ENCODE measurements at places on chromosomes 3 and 15. TPM values are rescaled to one million over a fixed set of nuclear protein-coding genes. Genes with fewer than 3 reads are reported as not detected.

DNA sequence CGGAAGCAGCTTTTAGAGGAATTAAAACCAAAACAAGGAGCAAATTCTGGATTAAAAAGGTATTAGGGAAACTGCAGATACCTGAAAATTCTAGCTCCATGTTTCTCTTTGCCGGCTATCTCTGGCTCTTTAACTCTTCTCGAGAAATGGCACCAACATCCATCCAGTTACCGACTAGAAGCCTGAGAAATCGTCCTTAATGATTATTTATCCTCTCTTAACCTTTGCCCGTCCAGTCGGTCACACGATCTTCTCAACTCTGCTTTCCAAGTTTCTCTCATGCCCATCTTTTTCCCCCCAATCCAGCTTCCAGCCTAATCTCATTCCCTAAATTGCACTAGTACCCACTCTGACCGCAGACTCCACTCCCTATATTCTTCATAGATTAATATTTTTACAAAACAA, 596 bp upstream of the SGO1 start:
- DNase-seq, result no peak
- no peaks in the 10 kb centered on the region for H3K27me3 ChIP-seq
- no peaks in the 10 kb centered on the region for H3K4me1 ChIP-seq
- H3K36me3 ChIP-seq, result peaks cover 12% of the 10 kb centered on the region

DNA sequence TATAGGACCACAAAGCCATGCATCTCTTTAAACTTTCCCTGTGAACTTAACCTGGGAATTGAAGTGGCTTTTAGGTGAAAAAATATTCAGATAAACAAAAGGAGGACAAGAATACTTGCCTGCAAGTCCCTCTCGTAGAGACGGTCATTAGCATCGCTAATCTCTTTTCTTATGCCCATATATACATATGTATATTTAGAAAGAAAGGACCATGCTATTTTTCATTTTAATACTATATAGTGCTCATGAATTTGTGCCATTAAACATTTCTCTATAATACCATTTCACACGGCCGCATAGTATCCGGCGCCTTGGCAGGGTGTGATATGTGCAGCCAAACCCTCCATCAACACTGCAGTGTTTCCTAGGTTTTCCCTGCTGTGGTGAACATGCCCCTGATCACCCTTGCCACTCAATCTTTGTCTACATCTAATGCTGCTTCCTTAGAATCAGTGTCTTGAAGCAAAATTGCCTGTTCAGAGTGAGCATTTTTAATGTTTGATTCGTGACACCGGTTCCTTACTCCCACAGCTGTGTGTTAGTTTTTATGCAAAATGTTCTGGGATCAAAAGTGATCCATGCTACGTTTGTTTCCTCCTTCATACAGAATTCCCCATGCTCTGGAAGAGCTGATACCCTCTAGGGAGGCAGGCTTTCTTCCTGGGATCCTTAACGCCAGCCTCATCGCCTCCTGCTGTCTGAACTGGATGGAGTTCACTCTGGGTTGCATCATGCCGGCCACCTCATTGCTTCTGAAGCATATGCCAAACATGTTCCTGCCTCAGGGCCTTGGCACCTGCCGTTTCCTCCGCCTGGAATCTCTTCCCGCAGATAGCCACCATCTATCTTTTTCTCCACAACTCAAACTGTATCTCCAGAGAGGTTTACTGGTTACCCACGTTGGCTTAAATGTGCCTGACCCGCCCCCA, 118.1 kb downstream of the FBLN2 start:
- no peak overlapping the region for H3K27ac ChIP-seq
- no peak overlapping the region for H3K4me3 ChIP-seq
- DNase-seq, result no peak
- H3K27me3 ChIP-seq, result peaks cover 2% of the 10 kb centered on the region
- no peaks in the 10 kb centered on the region for H3K36me3 ChIP-seq

DNA sequence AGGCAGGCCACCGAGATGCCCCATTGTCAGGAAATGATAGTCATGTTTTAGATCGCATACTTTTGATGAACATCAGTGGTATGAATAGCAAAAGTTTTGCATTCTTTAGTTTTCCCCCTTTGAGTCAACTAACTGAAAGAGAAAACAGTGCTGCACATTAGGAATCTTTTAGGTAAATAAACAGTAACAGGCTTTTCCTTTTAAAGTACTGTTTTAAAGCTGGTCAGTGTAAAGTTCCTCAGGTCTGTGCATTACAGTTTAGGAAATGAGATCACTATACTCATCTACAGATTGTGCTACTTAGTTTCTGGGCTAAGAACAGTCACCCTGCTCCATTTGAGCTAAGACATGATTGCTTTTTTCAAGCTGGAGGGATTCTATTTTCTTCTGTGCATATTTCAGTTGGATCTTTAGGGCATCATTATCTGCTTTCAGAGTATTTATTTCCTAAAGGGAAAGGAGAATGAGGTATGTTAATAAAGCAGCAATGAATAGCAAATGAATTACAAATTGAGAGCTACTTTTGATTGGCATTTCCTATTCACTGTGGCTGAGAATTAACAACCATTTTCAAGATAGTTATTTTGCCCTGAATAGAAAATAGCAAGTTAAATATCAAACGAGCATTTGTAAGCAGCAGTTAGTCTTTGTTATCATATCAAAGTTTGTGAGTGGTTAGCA, 36.5 kb downstream of the FAM98B start:
- DNase-seq, result no peak
- H3K27ac ChIP-seq, result peak overlapping the region; percentile 66
- H3K27me3 ChIP-seq, result no peaks in the 10 kb centered on the region
- peaks cover 64% of the 10 kb centered on the region for H3K4me1 ChIP-seq
- H3K36me3 ChIP-seq, result peaks cover 59% of the 10 kb centered on the region

- peak overlapping the region; percentile 8 for H3K27ac ChIP-seq
- no peak overlapping the region for H3K4me3 ChIP-seq
- peaks cover 69% of the 10 kb centered on the region for H3K36me3 ChIP-seq
- H3K27me3 ChIP-seq, result no peaks in the 10 kb centered on the region
These were observed 48.5 kb downstream of the KATNBL1 start for GRCh38 chr15:34161329-34161963.

DNA sequence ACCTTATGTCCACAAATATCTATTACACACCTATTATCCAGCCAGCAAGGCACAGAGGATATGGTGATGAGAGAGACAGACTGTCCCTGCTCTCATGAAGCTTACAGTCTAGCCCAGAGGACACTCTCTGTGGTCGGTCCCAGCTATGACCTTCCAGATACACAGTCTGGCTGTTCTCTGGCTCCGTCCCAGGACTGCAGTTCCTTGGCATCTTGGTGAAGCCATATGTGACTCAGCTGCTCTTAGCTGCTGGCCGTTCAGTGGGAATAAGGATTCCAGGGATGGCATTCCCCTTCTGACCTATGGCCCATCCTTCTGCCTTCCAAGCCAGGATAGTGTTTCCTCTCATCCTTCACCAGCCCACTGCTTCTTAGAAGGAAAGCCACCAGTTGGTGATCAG, 30.8 kb downstream of the MEX3B start:
- H3K4me3 ChIP-seq, result no peak overlapping the region
- H3K27ac ChIP-seq, result no peak overlapping the region
- H3K27me3 ChIP-seq, result peaks cover 2% of the 10 kb centered on the region
- no peaks in the 10 kb centered on the region for H3K4me1 ChIP-seq
- DNase-seq, result no peak
- no peaks in the 10 kb centered on the region for H3K36me3 ChIP-seq

GRCh38 chr3:15812183-15812582, 14.4 kb upstream of the ANKRD28 start:
- peaks cover 10% of the 10 kb centered on the region for H3K36me3 ChIP-seq
- H3K27ac ChIP-seq, result no peak overlapping the region
- no peaks in the 10 kb centered on the region for H3K27me3 ChIP-seq
- peaks cover 64% of the 10 kb centered on the region for H3K4me1 ChIP-seq
- no peak for DNase-seq
- no peak overlapping the region for H3K4me3 ChIP-seq

DNA sequence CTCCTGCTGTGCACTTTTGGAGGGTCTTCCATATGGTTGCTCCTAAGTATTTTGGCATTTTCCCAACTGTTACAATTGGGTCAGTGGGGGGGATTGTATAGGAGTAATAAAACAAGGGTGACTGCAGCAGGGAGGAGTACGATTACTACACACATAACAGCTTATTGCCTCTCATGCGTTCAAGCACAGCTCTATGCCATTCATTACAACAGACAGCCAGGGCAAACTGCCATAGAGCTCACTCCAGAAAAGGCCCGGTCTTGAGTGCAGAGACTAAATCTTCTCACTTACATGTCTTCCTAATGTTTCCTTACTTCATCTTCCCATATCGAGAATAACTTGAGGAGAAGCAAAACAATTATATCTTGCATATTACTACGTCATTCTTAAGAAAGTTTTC, 1.4 kb upstream of the CHMP2B start:
- H3K4me3 ChIP-seq, result peak overlapping the region; percentile 78
- peak overlapping the region; percentile 20 for H3K27ac ChIP-seq
- peaks cover 23% of the 10 kb centered on the region for H3K27me3 ChIP-seq
- DNase-seq, result no peak

PLXNB1 gene
- total RNA-seq, result 7.0 TPM

DNA sequence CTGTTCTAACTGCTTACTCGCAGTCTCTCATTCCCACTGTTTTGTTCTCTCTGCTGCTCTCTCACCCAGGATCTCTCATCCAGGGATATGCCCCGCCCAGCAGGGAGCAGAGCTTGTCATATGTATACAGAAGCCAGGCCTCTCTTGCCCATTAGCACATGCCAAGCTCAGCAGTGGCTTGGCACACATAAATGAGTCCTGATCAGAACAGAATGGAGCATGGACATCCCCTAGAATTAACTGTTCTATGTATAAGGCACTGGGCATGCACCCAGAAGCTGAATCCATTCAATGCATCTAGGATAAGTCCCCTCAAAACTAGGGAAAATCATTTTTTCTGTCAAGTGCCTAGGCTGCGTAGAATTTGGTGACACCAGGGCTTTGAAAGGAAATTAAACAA, 61.6 kb downstream of the IGSF11 start:
- no peak overlapping the region for H3K27ac ChIP-seq
- no peak overlapping the region for H3K4me3 ChIP-seq
- peaks cover 5% of the 10 kb centered on the region for H3K27me3 ChIP-seq
- no peaks in the 10 kb centered on the region for H3K4me1 ChIP-seq

GRCh38 chr3:156433138-156433537, 121.8 kb downstream of the SSR3 start:
- H3K4me3 ChIP-seq, result no peak overlapping the region
- peaks cover 7% of the 10 kb centered on the region for H3K27me3 ChIP-seq

DNA sequence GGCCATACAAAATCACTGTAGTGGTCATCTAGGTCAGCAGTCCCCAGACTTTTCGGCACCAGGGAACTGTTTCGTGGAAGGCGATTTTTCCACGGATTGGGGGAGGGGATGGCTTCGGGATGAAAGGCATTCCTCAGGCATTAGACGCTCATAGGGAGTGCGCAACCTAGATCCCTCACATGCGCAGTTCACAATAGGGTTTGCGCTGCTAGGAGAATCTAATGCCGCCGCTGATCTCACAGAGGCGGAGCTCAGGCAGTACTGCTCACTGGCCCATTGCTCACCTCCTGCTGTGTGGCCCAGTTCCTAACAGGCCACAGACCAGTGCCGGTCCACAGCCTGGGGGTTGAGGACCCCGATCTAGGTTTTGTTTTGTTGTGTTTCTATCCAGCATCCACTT, 200.1 kb downstream of the SLC9A9 start:
- no peaks in the 10 kb centered on the region for H3K4me1 ChIP-seq
- peaks cover 2% of the 10 kb centered on the region for H3K36me3 ChIP-seq
- no peak overlapping the region for H3K27ac ChIP-seq
- no peaks in the 10 kb centered on the region for H3K27me3 ChIP-seq
- no peak overlapping the region for H3K4me3 ChIP-seq
- DNase-seq, result no peak

NT5DC2 gene
- total RNA-seq, result 61.7 TPM

- H3K4me1 ChIP-seq, result no peaks in the 10 kb centered on the region
- no peaks in the 10 kb centered on the region for H3K27me3 ChIP-seq
- H3K27ac ChIP-seq, result no peak overlapping the region
- no peaks in the 10 kb centered on the region for H3K36me3 ChIP-seq
These were observed 105.4 kb downstream of the PTPRG start for GRCh38 chr3:61666615-61667330.

PTX3 gene
- not detected for total RNA-seq

- H3K36me3 ChIP-seq, result peaks cover 8% of the 10 kb centered on the region
- no peak overlapping the region for H3K4me3 ChIP-seq
- H3K27ac ChIP-seq, result peak overlapping the region; percentile 47
- DNase-seq, result no peak
- peaks cover 2% of the 10 kb centered on the region for H3K27me3 ChIP-seq
These were observed 282.5 kb upstream of the ICE2 start for GRCh38 chr15:60761505-60761845.

DNA sequence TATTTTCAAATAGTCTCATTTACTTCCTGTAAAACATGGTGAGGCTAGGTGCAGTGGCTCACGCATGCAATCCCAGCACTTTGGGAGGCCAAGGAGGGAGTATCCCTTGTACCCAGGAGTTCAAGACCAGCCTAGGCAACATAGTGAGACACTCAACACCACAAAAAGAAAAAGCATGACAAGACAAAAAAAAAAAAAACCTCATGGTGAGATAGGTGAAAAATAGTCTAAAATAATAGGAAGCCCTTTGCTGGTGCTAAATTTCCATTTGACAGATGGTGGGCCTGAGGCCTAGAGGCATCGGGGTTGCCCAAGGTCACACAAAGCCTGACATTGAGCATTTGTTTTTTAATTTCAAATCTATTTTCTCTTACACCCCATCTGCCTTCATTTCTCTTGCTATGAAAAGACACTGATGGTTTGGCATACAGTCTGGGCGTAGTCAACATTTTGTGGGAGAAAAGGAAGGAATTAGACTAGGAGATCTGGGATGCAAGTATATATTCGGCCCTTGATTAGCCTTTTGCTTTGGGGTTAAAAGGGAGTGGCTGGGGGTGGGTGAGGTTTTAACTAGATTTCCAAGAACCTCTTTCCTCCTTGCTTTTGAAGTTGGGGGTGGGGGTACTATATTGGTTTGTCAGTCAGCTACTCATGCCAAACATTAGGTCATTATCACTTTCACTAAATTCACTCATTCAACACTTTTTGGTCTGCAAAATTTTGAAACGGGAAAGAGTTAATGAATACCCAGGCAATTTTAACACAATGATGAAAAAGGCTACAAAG, 11.3 kb downstream of the RAB8B start:
- no peaks in the 10 kb centered on the region for H3K27me3 ChIP-seq
- peak overlapping the region; percentile 34 for H3K4me3 ChIP-seq
- peaks cover 74% of the 10 kb centered on the region for H3K4me1 ChIP-seq
- H3K36me3 ChIP-seq, result peaks cover 39% of the 10 kb centered on the region
- no peak for DNase-seq

All from activated T-helper 1 cell treated with anti-CD3 and anti-CD28 coated beads, Interleukin-12 subunit alpha, Interleukin-12 subunit beta, Interleukin-2, Interleukin-4 antibody, amounts not matched to agents 30 ng/mL and 10 ng/mL and 1 ng/mL, durations not matched to agents 14 hours and 24 hours and 36 hours (primary cell).